ENCODE measurements at places on chromosomes 12 and 14.

GRCh38 chr12:30822385-30823155 is 67.8 kb upstream of the CAPRIN2 start:
- peak; percentile 30 for DNase-seq

- no peak for DNase-seq
Measured at GRCh38 chr12:30870491-30871265, 55.9 kb upstream of the TSPAN11 start.

- DNase-seq = no peak
Measured at GRCh38 chr14:23829736-23830471, 123.7 kb upstream of the DHRS4 start.

DNA sequence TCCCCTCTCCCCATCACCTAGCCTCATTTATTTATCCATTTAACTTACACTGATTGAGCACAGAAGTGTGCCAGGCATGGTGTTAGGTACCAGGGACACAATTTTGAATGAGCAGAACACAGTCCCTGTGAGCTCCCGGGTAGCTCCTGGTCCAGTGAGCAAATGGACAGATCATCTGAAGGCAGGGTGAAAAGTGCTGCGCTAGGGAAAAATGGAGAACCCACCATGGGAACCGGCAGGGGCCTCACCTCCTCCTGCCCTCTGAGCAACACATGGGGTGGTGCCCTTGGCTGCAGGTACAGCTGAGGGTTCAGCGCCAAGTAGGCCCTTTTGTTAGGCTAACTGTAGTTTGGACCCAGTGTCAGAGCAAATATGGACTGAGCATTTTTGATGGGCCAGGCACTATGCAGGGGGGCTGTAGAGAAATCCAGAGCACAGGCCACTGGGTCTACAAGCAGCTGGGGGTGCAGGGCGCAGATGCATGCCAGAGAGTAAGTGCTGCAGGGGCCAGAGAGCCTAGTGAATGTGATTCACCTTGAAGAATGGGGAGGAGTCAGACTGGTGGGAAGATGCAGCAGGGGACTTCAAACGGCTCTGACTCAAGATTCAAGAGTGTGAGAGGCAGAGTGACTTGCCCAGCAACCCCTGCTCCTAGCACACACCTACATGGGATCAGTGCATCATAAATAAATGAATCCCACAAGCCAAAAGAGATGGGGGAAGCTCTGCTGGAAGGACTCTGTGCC is 28.2 kb downstream of the LTBP2 start:
- DNase-seq = no peak

DNA sequence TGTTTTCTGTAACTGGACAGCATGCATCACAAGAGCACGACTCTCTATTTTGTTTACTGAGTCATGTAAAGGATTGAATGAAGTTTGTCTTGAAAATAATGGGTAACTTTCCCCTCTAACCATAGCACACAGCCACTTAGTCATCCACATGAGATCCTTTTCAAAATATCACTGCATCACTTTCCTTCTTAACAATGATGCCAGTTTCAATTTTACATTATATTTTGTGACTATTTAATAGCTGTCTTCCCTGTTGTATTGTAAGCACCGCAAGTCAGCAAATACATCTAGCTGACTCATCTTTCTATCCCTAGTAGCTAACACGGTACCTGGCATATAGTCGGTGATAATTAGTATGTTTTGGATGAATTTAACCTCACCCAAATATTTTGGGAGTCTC is 83.3 kb upstream of the PPM1H start:
- no peak for DNase-seq

DNA sequence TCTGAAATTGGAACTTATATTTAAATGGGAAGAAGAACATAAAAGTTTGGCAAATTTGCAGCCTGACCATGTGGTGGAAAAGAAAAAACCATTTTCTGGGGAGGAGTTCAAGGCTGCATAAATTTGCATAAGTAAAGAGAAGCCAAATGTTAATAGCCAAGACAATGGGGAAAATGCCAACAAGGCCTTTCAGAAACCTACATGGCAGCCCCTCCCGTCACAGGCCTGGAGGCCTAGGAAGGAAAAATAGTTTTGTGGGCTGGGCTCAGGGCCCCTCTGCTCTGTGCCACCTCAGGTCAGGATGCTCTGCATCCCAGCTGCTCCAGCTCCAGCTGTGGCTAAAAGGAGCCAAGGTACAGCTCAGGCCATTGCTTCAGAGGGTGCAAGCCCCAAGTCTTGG is 67.6 kb upstream of the CCDC60 start:
- no peak for DNase-seq

GRCh38 chr12:100794441-100795173 is at the start of gene ANO4:
Gene ANO4 (plus strand): TSS chr12:100794776. CDS start chr12:100901786, 107,010 bp downstream.
- no peak for DNase-seq

GRCh38 chr14:104378698-104379113 is 200.9 kb upstream of the C14orf180 start:
- no peak for DNase-seq

DNA sequence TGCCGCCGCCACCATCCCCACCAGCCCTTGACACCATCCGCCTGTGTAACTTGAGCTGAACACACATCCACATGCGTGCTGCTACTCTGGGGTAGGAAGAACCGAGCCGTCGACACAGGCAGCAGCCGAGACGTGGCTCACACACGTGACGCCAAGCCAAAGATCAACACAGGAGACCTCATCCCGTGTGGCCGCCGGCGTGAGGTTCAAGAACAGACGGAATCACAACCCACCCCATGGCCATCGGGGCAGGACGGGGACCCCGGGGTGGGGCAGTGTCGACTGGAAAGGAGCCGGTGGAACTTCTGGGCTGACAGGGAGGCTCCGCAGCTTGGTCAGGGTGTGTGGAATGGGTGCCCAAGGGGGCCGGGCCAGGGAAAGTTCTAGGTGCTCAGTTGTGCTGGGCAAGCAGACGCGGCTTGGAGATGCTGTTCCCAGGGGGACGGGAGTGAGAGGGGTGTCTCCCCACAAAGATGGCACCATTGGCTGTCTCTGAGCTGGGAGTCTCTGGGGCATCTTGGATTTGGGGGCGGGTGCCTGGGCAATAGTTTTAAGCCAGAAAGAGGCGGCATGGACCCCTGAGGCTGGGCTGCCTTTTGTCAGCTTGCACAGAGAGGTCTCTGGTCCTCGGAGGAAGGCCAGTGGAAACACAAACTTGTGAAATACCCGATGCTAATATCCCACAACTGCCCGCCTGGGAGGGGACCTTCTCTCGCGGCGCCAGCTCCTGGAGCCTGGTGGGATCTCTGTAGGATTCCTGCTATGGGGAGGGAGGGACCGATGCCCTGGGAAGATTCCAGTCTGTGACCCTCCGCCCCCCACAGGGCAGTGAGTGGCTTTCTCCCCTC is 41.8 kb downstream of the GALNT9 start:
- no peak for DNase-seq

DNA sequence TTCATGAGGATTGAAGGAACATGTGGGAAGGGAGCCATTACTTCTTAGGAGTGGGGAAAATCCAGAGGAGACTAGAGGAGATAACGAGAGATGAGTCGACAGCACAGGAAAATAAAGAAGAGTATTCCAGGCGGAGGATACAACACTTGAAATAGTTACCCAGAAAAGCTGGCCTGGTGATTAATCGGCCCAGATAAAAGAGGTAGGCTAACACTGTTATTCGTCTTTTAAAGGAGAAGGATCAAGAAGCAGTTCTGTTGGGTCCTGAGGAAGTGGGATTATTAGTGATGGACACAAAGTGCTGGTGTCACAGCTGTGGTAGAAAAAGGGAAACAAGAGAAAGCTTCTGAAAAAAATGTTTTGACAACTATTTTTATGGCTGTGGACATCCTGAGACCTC is 425.3 kb downstream of the ZFP36L1 start:
- DNase-seq = no peak

DNA sequence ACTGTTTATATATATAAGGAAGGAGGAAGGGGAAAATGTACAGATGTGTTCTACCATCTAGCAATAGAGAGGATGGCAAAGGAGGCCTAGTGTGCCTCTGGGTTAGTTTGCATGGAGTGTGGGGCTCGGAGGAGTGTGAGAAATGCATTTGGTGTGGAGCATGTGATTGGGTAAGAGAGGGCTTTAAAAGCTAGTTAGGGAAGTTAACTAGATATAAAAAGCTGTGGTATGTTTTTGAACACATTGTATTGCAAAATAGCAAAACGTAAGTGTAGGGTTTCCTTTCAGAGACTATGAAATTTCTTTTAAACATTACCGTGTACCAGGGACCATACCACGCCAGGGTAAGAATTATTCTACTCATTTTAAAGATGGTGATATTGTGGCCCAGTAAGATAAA is 53.3 kb upstream of the STXBP6 start:
- DNase-seq = no peak

DNA sequence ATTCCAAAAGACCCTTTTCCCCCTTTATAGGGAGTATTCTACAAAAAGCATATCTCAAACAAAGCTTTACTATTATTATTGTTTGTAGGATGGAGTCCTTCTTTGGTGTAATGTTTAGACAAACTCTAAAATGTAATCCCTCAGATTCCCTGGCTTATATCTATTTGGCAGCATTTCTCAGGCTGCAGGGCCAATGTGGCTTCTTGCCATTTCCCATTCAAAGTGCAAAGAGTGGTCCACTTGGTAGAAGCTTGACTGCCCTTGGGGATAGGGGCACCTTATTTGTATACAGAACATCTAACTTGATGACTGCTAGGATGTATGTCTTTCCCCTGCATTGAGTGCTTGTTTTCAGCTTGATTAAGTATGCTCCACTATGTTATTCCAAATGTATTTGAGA is 242.7 kb downstream of the PRKD1 start:
- DNase-seq = no peak

- DNase-seq = peak; percentile 35
Measured at GRCh38 chr14:102363182-102363943, 622 bp downstream of the TECPR2 start.

DNA sequence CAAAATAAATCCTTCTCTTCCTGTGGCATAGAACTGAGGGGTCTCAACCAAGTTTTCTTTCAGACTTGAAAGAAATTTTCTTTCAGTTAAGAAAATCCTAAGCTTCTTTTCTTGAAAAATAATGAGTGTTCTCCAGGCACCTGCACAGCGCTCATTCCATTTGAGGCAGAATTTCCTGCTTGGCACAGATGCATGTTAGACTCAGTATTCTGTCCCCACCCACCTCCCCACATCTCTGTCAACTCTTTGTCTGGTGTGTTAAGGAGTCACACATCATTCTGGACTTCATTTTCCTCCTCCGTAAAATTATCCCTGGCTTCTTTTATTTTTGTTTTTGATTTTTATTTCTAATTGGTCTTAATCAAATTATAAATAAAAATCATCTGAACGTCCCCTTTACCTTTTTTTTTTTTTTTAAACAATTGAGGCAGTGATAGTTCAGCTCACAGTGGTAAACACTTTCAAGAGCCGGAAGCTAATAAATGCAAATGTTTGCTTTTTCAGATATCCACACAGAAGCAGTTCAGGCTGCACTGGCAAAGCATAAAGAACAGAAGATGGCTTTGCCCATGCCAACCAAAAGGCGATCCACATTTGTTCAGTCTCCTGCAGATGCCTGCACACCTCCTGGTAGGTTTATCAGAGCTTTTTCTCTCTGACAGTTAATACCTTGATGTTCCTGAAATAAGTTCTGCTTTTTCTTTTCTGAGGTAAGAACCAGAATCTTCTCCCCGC is 104.0 kb upstream of the ATF1 start:
- no peak for DNase-seq

DNA sequence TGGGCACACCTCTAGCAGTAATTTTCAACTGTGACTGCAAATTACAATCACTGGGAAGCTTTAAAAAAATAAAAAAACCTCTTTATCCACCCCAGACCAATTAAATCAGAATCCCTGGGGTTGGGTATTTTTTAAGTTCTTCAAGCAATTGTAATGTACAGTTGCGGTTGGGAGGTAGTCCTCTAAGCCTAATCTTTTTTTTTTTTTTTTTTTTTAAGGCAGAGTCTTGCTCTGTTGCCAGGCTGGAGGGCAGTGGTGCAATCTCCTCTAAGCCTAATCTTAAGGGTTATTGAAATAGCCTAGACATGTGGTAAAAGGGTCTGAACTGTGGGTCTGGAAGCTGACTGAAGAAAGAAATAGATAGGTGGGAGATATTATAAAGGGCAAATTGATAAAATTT is 230.5 kb downstream of the AKAP6 start:
- DNase-seq = no peak

- no peak for DNase-seq
Measured at GRCh38 chr14:74400031-74400685, 25.9 kb downstream of the SYNDIG1L start.

GRCh38 chr14:101075801-101076413 is 172.4 kb upstream of the RTL1 start:
- no peak for DNase-seq

GRCh38 chr12:5988659-5989116 is 43.6 kb upstream of the ANO2 start:
- DNase-seq = peak; percentile 79

DNA sequence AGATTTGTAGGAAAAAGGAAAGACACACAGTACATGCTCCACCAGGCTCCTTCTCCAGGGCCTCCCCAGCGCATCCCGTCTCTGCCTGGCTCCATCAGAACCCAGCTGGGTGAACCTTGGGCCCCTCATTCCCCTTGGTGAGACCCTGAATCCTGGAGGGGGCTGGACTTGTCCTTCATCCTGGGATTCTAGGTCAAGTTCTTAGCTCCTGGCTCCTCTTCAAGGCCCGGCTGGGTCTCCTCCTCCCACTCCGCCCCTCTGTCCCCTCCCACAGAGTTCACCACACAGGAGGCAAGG is 49.2 kb downstream of the PSMA6 start:
- DNase-seq = no peak

- no peak for DNase-seq
Measured at GRCh38 chr14:95003099-95003960, 154.0 kb downstream of the DICER1 start.

DNA sequence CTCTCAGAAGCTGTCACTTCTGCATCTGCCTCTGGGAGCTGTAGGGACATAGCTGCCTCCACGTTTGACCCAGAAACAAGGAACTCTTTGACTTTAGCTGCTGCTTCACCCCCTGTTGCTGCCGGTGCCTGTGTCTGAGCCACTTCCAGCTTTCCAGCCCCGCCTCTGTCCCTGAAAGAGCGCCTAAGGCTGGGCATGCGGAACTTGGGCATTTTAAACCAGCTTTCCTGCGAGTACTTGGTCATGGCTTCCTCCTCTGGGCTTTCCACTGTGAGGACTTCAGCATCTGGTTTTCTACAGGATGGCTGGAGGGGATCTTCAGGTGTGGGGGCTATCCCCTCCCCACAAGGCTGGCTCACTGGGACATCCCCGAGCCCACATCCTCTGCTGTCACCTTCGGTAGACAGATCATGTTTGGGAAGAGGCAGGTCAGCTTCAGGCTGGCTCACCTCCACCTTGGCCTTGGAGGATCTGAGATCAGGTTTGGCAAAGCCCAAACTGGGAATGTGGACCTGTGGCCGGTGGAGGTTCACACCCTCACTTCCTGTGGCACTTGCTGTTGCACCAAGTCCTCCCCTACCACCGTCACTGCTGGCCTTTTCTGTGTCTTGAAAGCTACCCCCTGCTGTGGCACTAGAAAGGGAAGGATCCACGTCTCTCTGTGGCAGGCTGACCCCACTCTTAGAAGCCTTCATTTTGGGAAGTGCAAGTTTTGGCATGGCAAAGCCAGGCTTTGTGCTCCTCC is 15.2 kb downstream of the PLD4 start:
- DNase-seq = no peak
